ENCODE measurements at places on chromosomes 5 and 9. TPM values are rescaled to one million over a fixed set of nuclear protein-coding genes. Genes with fewer than 3 reads are reported as not detected.

IER5L gene
- total RNA-seq, result 22.3 TPM

ANKRD34B gene
- total RNA-seq, result 0.19 TPM

DNAJC25 gene
- total RNA-seq, result 13.9 TPM

NKD2 gene
- total RNA-seq, result 23.3 TPM

CER1 gene
- 0.99 TPM for total RNA-seq

LHX3 gene
- 0.10 TPM for total RNA-seq

PCDHB10 gene
- 2.1 TPM for total RNA-seq

GRCh38 chr5:61626639-61627282 is 294.7 kb downstream of the ZSWIM6 start:
- H3K36me3 ChIP-seq, result no peaks in the 10 kb centered on the region
- H3K4me1 ChIP-seq, result peaks cover 17% of the 10 kb centered on the region
- DNase-seq, result no peak

GRCh38 chr5:134547066-134547465 is 21.6 kb downstream of the JADE2 start:
- H3K27ac ChIP-seq, result no peak overlapping the region
- H3K4me1 ChIP-seq, result peaks cover 15% of the 10 kb centered on the region
- no peak overlapping the region for H3K4me3 ChIP-seq
- no peak for DNase-seq
- no peaks in the 10 kb centered on the region for H3K27me3 ChIP-seq

DNA sequence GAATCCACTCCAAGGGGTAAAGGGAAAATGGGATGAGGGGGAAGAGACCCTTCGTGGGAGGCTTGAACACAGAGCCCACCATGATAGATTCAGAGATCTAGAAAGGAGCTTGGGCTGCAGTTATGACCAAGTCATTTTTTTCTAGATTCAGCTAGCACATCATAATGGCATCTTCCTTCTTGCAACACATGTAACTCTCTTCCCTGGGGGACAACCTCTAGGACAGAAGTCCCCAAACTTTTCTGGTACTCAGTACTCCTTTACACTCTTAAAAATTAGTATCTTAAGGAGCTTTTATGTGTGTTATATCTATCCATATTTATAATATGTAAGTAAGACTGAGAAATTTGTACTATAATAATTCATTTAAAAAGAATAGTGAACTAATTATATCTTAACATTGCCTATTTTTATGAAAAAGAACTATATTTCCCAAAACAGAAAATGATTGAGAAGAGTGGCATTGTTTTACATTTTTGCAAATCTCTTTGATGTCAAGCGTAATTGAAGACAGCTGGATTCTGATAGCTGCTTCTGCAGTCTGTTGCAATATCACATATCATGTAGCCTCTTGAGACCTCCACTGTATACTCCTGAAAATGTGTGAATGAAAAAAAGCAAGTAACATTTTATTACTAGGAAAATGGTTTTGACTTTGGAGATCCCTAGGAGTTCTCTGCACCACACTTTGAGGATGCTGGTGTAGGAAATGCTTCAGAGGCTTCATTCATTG is 875 bp downstream of the ACO1 start:
- no peak for DNase-seq
- H3K4me1 ChIP-seq, result peaks cover 3% of the 10 kb centered on the region
- H3K27me3 ChIP-seq, result peaks cover 37% of the 10 kb centered on the region
- H3K27ac ChIP-seq, result peak overlapping the region; percentile 83
- peak overlapping the region; percentile 93 for H3K4me3 ChIP-seq
- no peaks in the 10 kb centered on the region for H3K36me3 ChIP-seq

- no peaks in the 10 kb centered on the region for H3K36me3 ChIP-seq
- no peak overlapping the region for H3K27ac ChIP-seq
- H3K27me3 ChIP-seq, result peaks cover 17% of the 10 kb centered on the region
- H3K4me1 ChIP-seq, result no peaks in the 10 kb centered on the region
These were observed 12.8 kb upstream of the PDZD2 start for GRCh38 chr5:31626156-31626555.

GRCh38 chr5:372996-373709 is 51.6 kb downstream of the AHRR start:
- peaks cover 6% of the 10 kb centered on the region for H3K27me3 ChIP-seq
- DNase-seq, result peak; percentile 70
- no peak overlapping the region for H3K4me3 ChIP-seq
- no peaks in the 10 kb centered on the region for H3K36me3 ChIP-seq
- no peak overlapping the region for H3K27ac ChIP-seq

GRCh38 chr5:54993318-54993717 is 7.9 kb upstream of the ESM1 start:
- DNase-seq, result no peak
- H3K36me3 ChIP-seq, result no peaks in the 10 kb centered on the region
- H3K4me3 ChIP-seq, result no peak overlapping the region
- H3K4me1 ChIP-seq, result no peaks in the 10 kb centered on the region

- H3K36me3 ChIP-seq, result no peaks in the 10 kb centered on the region
- H3K27ac ChIP-seq, result no peak overlapping the region
These were observed 7.1 kb downstream of the TTC16 start for GRCh38 chr9:127723013-127723412.

DNA sequence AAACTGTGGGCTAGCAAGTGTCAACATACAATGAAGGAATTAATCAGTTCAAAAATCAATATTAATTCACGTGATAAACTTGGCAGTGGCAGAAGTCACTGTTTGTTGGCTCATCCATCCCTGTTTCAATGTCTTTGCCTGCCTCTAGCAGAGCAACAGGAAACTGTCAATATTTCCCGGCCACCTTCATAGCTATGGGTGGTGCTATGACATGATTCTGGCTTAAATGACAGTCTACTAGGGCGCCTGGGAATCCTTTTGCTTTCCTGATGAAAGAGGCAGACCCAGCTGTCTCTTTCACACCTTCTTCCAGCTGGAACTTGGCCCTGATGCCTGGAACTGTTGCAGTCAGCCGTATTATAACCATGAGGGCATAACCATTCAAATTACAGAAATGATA is 72.1 kb upstream of the DNAH5 start:
- no peak overlapping the region for H3K4me3 ChIP-seq
- no peaks in the 10 kb centered on the region for H3K27me3 ChIP-seq
- no peak for DNase-seq
- peaks cover 4% of the 10 kb centered on the region for H3K4me1 ChIP-seq

- no peak for DNase-seq
- no peak overlapping the region for H3K4me3 ChIP-seq
- no peak overlapping the region for H3K27ac ChIP-seq
- H3K36me3 ChIP-seq, result peaks cover 18% of the 10 kb centered on the region
These were observed 16.5 kb downstream of the BICD2 start for GRCh38 chr9:92748233-92748497.

GRCh38 chr5:153711755-153712154 is 221.3 kb downstream of the GRIA1 start:
- no peak overlapping the region for H3K4me3 ChIP-seq
- no peak for DNase-seq
- no peaks in the 10 kb centered on the region for H3K36me3 ChIP-seq
- H3K4me1 ChIP-seq, result no peaks in the 10 kb centered on the region
- H3K27ac ChIP-seq, result no peak overlapping the region
- no peaks in the 10 kb centered on the region for H3K27me3 ChIP-seq

DNA sequence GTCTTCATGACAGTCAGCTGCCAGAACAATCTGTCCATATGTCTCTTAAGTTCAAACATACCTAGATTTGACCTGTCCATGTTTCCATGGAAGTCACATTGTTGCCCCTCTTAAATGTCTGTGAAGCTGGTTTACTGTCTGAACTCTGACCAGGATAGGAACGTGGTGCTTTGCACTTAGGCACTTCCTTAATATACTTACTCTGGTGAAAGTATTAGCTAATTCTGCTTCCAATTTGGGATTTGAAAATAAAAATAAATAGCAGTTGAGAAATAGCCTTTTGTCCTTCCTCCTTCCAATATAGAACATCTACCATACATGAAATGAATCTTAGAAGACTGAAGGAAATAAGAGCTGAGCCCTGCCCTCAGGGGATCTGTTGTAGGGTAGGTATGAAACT is 524.5 kb upstream of the CLINT1 start:
- peaks cover 2% of the 10 kb centered on the region for H3K27me3 ChIP-seq
- no peak overlapping the region for H3K4me3 ChIP-seq
- H3K4me1 ChIP-seq, result peaks cover 10% of the 10 kb centered on the region

- H3K36me3 ChIP-seq, result no peaks in the 10 kb centered on the region
- no peaks in the 10 kb centered on the region for H3K4me1 ChIP-seq
- no peak overlapping the region for H3K4me3 ChIP-seq
These were observed 177.0 kb upstream of the PPP1R26 start for GRCh38 chr9:135302329-135303279.

- H3K27ac ChIP-seq, result no peak overlapping the region
- H3K4me3 ChIP-seq, result no peak overlapping the region
- no peaks in the 10 kb centered on the region for H3K27me3 ChIP-seq
- no peak for DNase-seq
These were observed 176.3 kb downstream of the TMEM161B start for GRCh38 chr5:88092358-88092757.

- peaks cover 52% of the 10 kb centered on the region for H3K4me1 ChIP-seq
- DNase-seq, result no peak
- H3K27ac ChIP-seq, result no peak overlapping the region
- H3K4me3 ChIP-seq, result no peak overlapping the region
- H3K36me3 ChIP-seq, result peaks cover 42% of the 10 kb centered on the region
These were observed 98.2 kb downstream of the SEMA5A start for GRCh38 chr5:9447691-9448090.

GRCh38 chr9:4973246-4973645 is 11.8 kb upstream of the JAK2 start:
- no peak overlapping the region for H3K4me3 ChIP-seq
- no peak for DNase-seq
- no peaks in the 10 kb centered on the region for H3K4me1 ChIP-seq
- H3K27ac ChIP-seq, result no peak overlapping the region
- no peaks in the 10 kb centered on the region for H3K27me3 ChIP-seq

DNA sequence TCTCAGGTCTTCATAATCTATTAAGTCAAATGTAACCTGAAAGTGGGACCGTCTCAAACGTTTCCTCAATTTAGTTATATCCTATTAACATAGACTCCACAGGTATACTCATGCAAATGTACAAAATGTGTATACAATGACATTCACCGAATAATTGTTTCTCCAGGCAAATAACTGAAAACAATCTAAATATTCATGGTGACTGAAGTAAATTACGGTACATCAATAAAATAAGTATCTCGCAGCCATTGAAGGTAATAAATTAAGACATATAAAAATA is 482 bp downstream of the IARS1 start:
- H3K27ac ChIP-seq, result peak overlapping the region; percentile 96
- peak overlapping the region; percentile 95 for H3K4me3 ChIP-seq
- DNase-seq, result no peak
- no peaks in the 10 kb centered on the region for H3K27me3 ChIP-seq
- peaks cover 28% of the 10 kb centered on the region for H3K4me1 ChIP-seq

- H3K36me3 ChIP-seq, result peaks cover 27% of the 10 kb centered on the region
- peaks cover 37% of the 10 kb centered on the region for H3K4me1 ChIP-seq
- no peak for DNase-seq
- H3K27me3 ChIP-seq, result no peaks in the 10 kb centered on the region
- peak overlapping the region; percentile 54 for H3K4me3 ChIP-seq
These were observed 5.1 kb downstream of the MAP1B start for GRCh38 chr5:72112389-72112788.

GRCh38 chr9:113185271-113185670 is 34.5 kb downstream of the SLC31A2 start:
- DNase-seq, result no peak
- no peaks in the 10 kb centered on the region for H3K27me3 ChIP-seq
- no peaks in the 10 kb centered on the region for H3K4me1 ChIP-seq
- H3K27ac ChIP-seq, result no peak overlapping the region
- H3K36me3 ChIP-seq, result peaks cover 29% of the 10 kb centered on the region

GRCh38 chr9:77511525-77511924 is 136.6 kb downstream of the GNA14 start:
- no peaks in the 10 kb centered on the region for H3K36me3 ChIP-seq
- DNase-seq, result no peak
- no peak overlapping the region for H3K27ac ChIP-seq
- peaks cover 21% of the 10 kb centered on the region for H3K4me1 ChIP-seq

GRCh38 chr9:27572918-27573633 is at the start of gene C9orf72:
Gene C9orf72 (minus strand): TSS chr9:27573481. CDS start chr9:27567120, 6,361 bp downstream.
- peak; percentile 85 for DNase-seq
- H3K36me3 ChIP-seq, result no peaks in the 10 kb centered on the region
- peak within 1 kb of the TSS; percentile 100 for H3K27ac ChIP-seq
- peaks cover 8% of the 10 kb centered on the region for H3K27me3 ChIP-seq
- H3K4me3 ChIP-seq, result peak within 1 kb of the TSS; percentile 99

GRCh38 chr9:125525921-125526631 is 180.9 kb downstream of the MAPKAP1 start:
- H3K27me3 ChIP-seq, result no peaks in the 10 kb centered on the region
- H3K4me3 ChIP-seq, result no peak overlapping the region
- no peak overlapping the region for H3K27ac ChIP-seq
- H3K4me1 ChIP-seq, result peaks cover 17% of the 10 kb centered on the region
- DNase-seq, result no peak

DNA sequence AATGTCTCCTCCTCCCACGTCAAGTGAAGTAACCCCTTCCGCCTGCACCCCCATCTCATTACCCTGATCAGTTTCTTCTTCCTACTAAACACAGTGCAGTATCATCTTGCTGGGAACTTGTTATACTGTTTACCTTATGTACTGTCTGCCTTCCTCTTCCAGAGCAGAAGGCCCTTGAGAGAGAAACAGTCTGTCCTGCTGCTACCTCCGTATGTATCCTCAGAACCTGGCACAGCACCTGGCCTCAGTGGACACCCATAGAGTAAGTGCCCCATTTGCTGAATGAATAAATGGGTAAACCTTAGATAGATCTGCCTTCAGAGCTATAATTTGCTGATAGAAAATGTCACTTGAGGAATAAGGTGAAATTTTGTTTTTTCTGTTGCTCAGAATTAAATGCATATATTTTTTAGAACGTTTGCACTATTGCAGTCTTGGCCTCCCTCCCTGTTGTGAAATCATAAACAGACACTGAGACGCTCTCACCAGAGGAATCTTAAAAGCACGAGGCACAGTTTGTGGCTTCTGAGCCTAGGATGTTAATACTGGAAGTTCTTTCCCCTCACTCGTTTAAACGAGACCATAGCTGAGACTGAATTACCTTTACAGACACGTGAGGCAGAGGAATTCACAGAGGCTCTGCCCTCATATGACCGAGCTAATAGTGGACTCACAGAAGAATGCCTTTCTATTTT is 223.1 kb upstream of the DAP start:
- peaks cover 35% of the 10 kb centered on the region for H3K4me1 ChIP-seq
- peaks cover 4% of the 10 kb centered on the region for H3K36me3 ChIP-seq
- no peak overlapping the region for H3K4me3 ChIP-seq

DNA sequence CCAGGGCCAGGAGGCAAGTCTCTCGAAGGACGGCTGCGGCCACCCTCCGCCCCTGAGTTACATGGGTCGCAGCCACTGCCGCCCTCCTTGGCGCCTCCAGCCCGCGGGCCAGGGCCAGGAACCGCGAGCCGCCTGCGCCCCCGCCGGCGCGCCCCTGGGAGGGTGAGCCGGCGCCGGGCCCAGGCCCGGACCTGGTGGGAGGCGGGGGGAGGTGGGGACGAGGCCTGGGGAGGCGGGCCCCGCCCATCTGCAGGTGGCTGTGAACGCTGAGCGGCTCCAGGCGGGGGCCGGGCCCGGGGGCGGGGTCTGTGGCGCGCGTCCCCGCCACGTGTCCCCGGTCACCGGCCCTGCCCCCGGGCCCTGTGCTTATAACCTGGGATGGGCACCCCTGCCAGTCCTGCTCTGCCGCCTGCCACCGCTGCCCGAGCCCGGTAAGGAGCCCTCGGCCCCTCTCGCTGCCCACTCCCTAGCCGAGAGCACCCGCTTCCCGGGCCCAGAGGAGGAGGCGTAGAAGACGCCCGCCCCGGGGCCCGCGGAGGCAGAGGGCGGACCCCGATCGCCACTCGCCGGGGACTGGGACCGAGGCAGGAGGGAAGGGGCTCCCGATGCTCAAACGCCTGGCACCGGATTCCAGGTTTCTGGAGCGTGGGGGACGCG is at the start of gene ASS1:
ASS1 (plus strand) TSS at position 397 of the 657 bp plus-strand sequence. CDS start 7,268 bp downstream, outside the sequence.
- no peak for DNase-seq
- H3K4me3 ChIP-seq, result peak within 1 kb of the TSS; percentile 87
- no peaks in the 10 kb centered on the region for H3K36me3 ChIP-seq
- H3K27ac ChIP-seq, result peak within 1 kb of the TSS; percentile 90
- H3K27me3 ChIP-seq, result peaks cover 14% of the 10 kb centered on the region
- H3K4me1 ChIP-seq, result peaks cover 20% of the 10 kb centered on the region

All from type B pancreatic cell (in vitro differentiated cells).